Astrocyte of the spinal cord (primary cell): ENCODE measurements at places on chromosomes 4 and X.

DNA sequence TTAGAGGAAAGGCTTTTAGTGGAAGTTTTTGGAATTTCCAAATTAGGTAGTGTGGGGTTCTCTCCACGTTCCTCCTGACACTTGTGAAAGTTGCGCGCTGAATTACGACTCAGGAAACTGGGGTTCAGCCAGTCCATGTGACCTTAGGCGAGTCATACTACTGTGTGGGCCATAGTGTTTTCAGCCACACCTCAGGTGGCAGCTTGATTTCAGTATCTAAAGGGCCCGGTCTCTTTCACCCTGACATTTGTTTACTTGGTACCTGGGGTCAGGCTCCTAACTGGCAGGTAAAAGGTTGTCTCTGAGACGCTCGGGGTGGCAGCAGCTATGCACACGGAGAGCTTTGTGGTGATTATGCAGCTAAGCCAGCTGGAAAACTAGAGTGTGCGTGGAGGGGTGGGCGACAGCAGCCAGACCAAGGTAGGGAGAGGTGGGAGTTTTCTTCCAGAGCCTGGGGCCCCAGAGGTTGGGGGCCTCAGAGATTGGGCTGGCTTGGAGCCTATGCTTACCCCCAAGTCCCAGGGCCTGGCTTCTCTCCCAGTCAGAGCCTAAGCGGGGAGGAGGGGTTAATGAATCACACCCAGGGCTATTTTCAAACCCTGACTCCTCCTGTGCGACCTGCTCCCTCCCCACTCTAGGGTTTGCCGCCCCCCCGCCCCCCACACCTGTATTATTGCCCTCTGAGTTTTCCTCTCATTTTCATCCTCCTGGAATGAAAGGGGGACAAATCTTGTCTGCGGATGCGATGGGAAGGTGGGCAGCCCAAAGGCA is 47.2 kb downstream of the STARD8 start:
- no peak for DNase-seq

DNA sequence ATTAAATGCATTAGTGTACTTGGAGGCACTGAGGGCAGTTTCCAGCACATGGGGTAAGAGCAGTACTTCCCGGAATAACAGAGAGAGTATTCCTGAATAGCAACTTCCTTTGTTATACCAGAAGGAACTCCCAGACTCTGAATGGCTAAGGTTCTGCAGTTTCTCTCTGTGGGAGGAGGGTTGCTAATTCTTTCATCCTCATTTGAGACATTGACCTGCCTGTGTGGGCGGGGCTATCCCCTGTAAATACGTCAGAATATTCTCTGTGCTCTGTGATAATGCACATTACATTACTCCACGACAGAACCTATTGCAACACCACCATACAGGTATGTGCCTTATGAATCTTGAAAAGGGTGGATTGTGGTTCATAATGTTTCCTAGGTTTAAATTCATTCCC is 52.7 kb downstream of the SPINK2 start:
- no peak for DNase-seq

- no peak for DNase-seq
Observed at GRCh38 chr4:17064959-17065358, 166.5 kb upstream of the LDB2 start.

- DNase-seq, result no peak
Observed at GRCh38 chrX:35025820-35026219, 83.2 kb downstream of the FAM47B start.

DNA sequence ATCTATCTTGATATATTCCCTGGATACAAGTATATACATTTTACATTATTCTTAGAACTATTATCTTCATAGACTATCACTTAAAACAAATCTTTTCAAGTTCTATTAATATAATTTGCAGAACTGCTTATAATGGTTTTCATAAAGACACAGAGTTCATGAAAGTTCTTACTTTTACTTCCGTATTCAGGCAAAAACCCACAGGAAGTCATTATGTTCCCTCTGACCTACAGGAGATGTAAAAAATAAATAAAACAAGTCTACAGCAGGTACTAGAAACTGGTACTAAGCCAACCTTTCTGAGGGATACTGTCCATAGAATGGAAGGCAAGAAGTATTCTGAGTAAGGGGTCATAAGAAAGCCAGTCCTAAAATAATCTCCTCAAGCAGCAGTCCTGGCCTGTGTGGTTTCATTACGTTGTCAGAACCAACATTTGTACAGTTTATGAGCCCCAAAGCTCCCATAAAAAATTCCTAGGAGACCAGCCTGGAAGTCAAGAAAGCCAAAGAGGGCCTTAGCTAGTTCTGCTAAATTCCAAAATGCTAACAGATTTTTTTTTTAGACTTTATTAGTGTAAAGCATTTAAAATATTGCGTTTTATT is 68.6 kb downstream of the CAMK2D start:
- no peak for DNase-seq

- DNase-seq, result no peak
Observed at GRCh38 chr4:134470544-134470943, 269.0 kb upstream of the PABPC4L start.

DNA sequence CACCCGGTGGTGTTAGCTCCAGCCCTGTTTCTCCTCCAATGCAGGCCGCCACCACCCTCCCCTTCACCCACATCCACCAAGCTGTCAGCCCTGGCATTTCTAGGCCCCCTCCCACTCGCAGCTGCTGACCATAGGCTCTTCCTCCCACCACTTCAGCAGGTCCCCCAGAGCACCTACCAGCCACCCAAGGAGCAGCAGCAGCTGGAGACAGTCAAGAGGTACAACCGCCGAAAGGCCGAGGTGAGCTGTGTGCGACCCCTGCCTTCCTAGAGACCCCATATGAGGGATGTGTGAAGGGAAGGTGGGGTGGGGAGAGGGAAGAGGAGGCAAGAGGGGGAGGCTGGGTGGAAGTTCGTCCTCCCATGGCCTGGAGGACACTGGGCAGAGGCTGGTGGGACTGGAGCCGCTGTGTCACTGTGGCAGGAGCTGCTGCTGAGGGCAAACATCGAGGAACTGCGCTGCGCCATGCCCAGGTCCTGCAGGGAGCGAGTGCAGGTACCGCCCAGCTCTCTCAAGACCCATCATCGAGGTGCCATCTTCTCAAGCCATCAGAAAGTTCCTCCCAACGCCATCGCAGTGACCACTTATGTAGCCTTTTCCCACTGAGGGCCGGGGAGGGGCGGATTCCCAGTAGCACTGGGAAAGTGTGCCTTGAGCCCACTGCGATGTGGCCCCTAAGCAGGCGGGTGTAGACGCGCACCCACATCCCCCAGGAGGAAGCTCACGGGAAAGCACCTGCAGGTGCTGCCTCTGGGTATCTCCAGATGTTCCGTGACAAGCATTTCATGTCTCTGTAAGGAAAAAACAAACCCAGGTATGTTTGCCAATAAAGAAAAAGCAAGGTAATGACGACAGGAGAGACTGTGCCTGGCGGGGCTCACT is 19.2 kb upstream of the RNF4 start:
- no peak for DNase-seq

- DNase-seq, result no peak
Observed at GRCh38 chrX:66675541-66675940, 36.7 kb upstream of the EDA2R start.

- peak; percentile 76 for DNase-seq
Observed at GRCh38 chr4:141713771-141714445, 77.5 kb downstream of the IL15 start.

DNA sequence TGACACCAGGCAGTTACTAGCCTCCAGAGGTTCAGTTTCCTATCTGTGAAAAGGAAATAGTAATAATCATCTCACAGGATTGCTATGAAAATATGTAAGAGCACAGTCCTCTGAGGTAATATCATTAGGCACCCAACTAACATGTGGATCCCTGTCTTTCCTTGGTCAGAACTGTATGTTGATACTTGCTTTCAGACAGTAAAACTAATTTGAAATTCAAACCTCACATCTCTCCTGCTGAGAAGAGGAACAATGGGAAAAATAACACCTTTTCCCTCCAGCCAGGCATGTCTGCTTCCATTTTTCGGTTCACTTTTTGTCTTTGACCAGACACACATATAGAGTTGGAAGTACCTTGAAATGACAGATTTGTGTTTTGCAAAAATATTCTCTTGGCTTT is 262.7 kb downstream of the IL15 start:
- DNase-seq, result no peak

- DNase-seq, result peak; percentile 27
Observed at GRCh38 chrX:133638285-133638684, 223.0 kb upstream of the GPC4 start.

DNA sequence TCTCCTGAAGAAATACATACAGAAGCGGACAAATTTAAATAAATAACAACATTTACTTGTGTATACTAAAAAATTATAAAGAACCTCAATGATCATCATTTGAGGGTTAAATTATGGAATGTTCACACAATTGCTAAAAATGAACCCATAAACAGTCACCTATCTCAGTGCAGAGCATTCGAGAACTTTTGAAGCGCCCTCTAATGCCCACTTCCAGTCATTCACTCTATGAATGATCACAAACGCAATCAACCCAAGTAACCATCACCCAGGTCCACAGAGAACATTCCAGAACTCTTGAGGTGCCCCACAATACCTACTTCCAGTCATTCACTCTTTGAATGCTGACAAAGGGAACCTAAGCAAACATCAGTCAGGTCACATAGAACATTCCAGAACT is 103.5 kb upstream of the PLAC1 start:
- DNase-seq, result no peak

DNA sequence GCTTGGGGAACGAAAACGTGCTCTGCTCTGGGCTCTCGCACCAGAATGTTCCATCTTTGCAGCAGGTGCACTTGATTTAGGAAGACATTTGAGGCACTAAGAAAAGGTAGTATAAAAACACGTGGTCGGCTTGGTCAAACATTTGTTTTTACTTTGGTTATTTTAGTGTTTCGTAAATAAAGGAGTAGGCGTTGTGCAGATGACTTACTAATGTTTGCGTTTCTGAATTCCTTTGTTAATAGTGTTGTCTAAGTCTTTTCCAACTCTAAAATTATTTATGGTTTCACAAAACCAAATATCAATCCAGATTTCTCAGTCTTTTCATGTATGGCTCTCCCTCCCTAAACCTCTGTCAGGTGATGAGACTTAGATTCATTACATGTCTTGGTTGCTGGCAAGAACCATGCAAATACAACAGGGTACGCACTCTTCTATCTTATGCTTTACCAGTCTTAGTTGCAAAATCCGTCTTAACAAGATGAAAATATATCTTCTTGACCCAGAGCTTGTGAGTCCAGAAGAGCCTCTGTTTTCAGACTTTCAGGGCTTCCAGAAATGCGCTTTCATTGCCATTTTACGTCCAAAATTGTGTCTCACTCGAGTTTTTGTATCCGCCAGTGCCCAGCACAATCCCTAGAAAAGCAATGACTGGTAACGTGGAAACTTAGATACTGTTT is 686 bp downstream of the MTHFD2L start:
- peak; percentile 20 for DNase-seq

GRCh38 chr4:38177035-38177546 is 216.9 kb downstream of the PTTG2 start:
- peak; percentile 67 for DNase-seq
